ENCODE measurements at places on chromosomes 13 and 19.

DNA sequence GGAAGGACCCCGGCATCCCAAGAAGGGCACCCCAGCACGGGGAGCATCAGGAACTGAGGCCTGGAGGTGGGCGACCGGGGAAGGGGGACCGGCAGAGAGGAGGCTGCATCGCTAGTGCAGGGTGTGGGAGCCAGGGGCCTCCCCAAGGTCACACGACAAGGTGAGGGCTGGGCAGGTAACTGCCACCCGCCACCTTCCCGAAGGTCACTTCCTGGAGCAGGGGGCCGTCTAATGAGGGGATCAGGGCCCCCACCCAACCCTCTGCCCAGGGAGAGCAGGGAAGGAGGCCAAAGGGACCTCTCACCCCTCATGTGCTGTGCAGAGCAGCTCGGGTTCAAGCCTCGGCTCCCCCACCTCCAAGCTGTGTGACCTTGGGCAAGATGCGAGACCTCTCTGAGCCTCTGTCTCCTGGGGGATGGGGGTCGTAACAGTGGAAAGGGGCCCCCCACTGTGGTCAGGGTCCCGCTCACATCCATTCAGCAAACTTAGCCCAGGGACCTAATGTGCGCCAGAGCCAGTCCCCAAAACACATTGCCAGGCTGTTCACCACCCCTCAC lies 6.0 kb downstream of the ZBTB7A start:
- DNase-seq, result no peak

DNA sequence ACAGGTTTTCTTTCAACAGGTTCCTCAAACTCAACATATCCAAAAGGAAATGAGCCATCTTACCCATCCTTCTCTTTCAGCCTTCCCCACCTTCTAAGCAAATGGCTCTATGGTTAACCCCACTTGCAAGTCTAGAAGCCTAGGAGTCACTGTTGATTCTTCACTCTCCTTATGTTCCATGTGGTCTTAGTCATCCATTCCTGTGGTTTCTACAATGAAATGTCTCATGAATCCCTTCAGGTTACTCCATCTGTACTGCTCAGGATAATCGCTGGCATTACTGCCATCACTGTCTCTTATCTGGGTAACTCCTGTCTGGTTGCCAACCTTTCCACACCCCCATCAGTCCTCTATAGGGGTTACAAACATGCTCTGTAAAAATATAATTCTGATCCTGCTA lies 381.3 kb downstream of the ENOX1 start:
- DNase-seq, result no peak

- no peak for DNase-seq
Observed at GRCh38 chr19:29663861-29664752, 1.2 kb upstream of the PLEKHF1 start.

DNA sequence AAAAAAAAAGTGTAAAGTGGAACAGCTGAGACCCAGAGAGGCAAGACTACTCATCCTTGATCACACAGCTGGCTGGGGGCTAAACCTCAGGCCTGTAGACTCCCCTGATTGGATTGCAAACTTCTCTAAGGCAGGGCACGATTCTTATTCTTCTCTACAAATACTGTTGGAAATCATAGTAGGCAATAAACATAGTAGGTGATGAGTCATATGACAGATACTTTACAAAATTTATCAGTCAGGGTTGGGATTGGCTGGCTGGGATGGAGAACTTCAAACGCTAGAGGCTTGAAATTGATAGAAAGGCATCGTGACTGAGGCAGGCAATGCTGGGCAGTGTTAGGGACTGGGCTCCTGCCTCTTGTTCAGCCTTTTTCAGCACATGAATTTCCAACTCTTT lies 5.9 kb upstream of the MATK start:
- no peak for DNase-seq

DNA sequence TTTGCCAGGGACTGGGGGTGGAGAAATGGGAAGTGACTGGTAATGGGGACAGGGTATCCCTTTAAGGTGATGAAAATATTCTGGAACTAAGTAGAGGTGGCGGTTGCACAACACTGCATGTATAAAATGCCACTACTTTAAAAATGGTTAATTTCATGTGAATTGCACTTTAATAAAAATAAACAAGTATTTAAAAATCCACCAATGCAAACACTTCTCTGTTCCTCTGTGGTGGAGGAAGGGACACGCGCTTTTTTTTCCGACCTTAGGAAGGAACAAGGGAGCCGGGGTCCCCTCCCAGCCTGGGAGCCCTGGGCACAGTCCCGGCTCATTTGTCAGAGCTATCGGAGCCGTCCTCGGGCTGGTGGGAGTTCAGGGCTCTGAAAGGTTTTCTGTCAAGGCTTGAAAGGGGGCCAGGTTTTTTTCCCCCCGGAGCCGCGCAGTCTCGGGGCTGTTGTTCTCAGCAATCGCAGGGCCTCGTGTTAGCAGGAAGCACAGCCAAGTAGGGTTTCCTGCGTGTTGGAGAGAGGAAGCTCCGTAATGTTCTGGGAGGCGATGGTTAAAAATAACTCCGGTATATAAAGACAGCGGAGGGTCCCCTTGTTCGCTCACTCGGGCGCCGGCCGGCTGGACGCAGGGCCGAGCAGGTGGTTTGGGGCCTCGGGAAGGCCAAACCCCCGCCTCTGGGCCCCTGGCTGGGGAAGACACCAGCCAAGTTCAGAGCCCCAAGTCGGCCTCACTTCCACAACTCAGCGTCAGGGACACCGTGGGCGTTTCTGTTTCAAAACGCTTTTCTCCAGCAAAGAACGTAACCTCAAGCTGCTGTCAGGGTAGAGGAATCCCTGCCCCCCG lies 41.2 kb upstream of the KLF2 start:
- no peak for DNase-seq

DNA sequence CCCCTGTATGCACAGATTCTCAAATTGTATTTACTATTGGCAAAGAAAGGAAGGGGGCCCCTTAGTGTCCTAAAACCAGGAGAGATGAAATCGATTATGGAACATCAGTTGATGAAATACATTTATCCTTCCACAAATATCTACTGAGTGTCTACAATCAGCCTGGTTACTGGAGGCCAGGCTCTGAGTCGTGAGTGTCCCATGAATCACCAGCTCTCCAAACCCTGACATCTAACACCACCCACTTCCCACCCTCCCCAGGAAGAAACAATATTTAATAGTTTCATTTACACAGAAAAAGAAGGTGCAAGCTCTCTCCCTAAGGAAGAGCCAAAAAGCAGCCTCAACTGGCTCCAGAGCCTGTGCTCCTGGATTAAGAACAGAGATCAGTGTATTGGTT lies 25.2 kb downstream of the KCTD15 start:
- DNase-seq, result no peak

DNA sequence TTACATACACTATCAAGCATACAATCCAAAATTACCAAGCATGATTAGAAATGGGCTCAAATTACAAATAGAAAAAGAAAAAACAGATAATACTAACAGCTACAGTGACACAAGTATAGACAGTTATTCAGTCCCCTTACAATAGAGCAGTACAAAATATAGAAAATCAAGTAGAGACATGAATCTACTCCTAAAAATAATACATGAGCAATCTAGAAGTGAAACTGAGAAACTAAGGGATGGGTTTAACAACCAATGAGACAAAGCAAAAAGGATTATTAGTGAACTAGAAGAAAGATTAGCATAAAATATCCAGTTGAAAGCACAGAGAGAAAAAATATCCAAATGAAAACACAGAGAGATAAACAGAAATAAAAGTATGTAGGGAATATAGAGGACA lies 426.7 kb downstream of the TBC1D4 start:
- no peak for DNase-seq

DNA sequence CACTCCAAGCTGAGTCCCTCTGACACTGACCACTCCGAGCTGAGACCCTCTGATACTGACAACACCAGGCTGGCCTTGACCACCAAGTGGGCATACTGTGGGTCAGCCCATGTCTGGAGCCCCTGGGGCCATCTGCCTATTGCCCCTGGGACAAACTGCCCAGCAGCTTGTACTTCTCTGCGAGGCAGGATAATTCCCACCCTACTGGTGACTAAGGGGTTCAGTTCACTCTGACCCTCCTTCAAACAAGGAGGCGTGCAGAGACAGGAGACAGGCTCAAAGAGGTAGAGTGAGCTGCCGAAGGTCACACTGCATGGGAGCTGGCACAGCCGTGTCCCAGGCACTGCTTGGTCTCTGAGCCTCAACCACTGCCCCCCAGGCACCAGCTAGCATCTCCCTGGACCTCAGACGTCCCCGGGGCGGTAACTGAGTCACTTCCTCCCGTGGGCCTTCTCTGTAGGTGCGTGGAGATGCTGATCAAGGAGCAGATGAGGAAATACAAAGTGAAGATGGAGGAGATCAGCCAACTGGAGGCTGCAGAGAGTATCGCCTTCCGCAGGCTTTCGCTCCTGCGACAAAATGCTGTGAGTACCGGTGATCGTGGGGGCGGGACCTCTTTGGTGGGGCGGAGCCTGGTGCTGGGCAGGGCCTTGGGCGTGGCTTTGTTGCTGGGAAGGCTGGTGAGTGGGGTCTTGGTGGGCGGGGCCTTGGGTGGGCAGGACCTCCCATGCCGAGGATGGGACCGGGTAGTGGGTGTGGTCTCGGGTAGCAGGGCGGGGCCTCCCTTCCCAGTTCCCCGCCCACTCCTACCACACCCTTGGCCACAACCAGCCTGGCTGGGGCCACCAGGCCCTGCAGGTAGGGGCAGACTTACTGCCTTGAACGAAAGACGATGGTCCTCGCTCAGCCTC lies 5.8 kb upstream of the USE1 start:
- DNase-seq, result no peak

DNA sequence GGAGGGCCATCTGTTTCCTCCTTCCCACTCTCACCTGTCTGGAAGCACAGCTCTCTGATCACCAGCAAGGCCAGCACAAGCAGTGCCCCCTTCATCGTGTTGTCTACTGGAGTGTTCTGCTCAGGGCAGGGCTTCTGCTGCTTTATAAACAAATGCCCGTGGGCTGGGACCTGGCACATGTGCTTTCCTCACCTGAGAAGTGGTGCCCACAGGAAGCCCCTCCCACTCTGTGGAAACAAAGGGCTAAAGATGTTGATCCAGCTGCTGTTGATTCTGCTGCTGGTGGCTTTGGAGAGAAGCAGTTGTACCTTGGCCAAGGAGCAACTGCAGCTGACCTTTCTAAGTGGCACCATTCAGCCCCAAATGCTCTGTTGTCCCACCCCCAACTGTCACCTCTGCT lies 26.4 kb upstream of the ZNF181 start:
- peak; percentile 90 for DNase-seq

GRCh38 chr13:48891586-48891985 lies 84.1 kb upstream of the FNDC3A start:
- DNase-seq, result no peak

DNA sequence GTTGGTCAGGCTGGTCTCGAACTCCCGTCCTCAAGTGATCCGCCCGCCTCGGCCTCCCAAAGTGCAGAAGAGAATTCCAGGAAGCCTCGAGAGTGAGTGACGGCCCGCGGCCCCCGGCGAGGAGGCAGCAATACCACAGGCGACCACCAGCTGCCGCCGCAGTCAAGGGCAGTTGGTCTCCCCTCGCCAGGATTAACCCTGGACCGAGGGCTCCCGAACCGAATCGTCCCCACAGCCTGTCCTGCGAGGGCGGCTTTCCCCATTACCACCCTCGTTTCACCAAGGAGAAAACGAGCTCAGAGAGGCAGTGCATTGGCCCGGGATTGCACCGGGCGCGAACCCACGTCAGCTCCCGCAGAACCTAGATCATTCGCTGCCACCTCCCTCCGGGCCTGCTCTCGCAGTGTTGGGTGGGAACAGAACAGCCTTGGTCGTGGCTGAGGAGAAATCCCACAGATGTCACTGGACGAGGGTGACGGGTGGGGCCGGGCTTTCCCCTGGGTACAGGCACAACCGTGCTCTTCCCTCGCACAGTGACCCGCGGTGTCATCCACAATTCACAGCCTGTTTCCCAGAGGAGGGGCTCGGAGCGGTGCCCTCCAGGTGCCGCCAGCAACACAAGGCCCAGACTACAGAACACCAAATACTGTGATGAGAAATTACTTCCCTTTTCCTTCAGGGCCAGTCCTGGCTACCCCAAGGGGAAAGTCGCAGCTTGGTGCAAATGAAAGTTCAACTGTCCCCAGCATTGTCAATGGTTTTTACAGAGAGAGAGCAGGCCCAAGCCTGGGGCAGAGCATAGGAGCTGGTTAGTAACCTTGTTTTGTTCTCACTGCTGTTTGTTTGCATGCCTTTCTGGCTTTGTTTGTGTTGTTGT lies 24.8 kb downstream of the C2CD4C start:
- DNase-seq, result no peak

- peak; percentile 14 for DNase-seq
Observed at GRCh38 chr13:45928843-45929242, 77.3 kb upstream of the SIAH3 start.

- peak; percentile 60 for DNase-seq
Observed at GRCh38 chr19:48738557-48739403, 1.6 kb downstream of the RASIP1 start.

GRCh38 chr13:27171244-27171826 lies at the start of gene USP12:
USP12 (minus strand) TSS chr13:27171811; CDS start chr13:27171639, 172 bp downstream.
- no peak for DNase-seq

DNA sequence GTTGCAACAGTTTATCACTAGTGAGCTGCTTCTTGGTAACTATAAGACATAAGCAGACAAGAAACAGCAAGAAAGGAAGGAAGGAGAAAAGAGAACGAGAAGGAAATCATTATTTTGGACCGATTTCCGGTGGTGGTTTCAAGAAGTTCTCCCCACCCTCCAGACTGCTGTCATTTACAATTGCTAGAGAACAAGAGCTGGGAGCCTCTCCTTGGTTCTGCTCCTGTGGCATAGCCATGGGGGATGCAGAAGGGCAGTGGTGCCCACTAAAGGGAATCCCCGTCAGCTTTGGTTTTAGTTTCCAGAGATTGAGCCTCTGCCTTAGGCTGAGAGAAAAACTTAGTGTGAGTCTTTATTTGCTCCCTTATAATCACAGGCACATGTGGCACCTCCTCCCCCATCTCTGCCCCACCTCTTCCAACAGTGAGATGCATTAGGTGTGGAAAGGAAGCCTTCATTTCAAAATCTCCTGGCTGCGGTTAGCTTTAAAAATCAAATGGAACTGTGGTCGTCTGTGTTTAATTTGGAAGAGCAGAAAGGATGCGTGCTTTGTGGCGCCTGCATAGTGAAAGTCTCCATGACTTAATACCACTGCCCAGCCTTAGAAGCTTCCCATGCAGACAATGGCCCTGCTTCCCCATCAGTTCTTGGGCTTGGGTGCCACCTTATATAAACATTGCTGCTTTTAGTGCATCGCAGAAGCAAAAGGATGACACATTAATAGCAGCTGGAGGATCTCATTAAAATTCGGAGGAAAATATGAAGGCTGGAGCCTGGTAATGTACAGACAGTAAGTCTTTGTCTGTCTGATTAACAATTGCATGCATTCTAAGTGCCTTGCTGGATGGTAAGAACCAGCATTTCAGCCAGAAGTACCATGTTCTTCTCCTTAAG lies 25.0 kb downstream of the LRCH1 start:
- no peak for DNase-seq

DNA sequence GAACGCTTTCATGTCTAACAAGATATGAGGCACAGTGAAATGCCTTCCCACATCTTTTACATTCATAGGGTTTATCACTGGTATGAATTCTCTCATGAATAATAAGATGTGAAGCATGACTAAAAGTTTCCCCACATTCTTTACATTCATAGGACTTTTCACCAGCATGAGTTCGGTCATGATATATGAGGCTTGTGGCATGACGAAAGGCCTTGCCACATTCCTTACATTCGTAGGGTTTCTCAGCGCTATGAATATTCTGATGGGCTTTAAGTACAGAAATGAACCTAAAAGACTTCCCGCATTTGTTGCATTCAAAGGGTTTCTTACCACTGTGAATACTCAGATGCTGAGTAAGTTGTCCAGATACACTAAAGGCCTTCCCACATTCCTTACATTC lies 21.3 kb downstream of the ZNF607 start:
- DNase-seq, result no peak
